CD4-positive, alpha-beta T cell treated with Interleukin-2 at 100 ng/mL for 4 hours (primary cell): ENCODE measurements at places on chromosomes 16 and 17.

DNA sequence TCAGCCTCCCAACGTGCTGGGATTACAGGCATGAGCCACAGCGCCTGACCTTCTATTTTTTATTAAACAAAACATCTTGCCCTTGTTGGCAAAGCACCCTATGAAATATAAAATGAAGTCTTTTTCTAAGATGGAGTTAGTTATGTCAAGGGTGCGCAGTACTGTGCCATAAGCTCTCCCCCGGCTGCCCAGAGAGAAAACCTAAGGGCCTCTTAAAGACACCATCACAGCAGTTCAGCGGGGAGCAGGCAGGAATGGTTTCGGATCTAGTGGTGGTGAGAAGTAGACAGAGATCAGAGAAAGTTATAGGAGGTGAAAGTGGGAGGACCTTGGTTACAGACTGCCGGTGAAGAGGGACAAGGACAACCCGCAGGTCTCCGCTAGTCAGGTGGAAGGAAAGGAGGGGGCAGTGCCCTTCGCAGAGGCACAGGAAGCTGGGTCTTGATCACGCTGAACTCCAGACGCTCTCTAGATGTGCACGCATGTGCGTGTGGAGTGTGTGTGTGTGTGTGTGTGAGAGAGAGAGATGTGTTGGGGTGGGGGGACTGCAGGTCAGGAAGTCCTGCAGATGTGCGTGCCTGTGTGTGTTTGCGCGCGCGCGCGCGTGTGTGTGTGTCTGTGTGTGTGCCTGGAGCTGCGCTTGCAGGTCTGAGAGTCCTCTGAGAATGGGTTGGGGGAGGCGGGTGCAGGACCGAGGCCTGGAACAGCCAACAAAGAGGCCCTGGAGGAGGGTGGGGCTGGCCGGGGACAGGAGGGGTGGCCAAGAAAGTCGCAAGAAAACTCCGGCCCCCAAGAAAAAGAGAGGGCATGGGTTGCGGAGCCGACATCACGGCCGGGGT is 748 bp upstream of the CMTM3 start:
- DNase-seq = peak; percentile 84

DNA sequence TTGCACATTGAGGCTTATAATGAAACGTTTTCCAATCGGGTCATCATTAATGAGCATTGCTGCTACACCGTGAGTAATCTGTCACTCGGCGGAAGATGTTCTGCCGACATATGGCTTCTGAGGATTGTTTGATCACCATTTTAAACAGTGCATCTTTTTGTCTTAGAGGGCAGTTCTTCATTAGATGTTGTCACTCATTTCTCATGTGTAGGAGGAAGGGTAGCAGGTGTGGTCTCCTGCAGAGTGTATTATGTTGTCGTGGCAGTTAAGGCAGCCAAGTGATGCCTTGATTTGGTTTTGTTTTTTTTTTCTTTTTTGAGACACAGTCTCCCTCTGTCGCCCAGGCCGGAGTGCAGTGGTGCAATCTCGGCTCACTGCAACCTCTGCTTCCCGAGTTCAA is 50.5 kb downstream of the SEC14L1 start:
- no peak for DNase-seq

GRCh38 chr17:48671697-48672171 is 45.6 kb upstream of the HOXB9 start:
- peak; percentile 71 for DNase-seq

DNA sequence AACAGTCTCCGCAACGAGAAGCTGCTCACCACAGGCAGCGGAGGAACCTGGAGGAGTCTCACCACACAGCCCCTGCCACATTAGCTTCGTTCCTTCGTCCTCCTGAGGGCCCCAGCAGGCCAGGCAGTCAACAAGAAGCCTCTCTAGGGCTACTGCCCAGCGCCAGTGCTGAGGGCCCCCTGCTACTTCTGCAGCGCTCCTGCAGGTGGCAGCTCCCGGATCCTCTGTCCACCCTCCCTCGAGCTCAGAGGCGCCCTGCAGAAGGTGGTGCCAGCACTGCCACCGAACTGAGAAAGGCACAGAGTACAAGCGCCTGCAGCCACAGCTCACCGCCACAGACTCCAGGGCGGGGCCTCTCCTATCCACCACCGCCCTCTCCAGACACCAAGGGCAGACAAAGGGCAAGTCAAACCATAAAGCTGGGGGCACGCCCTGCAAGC is 27.3 kb downstream of the KDM8 start:
- DNase-seq = peak; percentile 87

DNA sequence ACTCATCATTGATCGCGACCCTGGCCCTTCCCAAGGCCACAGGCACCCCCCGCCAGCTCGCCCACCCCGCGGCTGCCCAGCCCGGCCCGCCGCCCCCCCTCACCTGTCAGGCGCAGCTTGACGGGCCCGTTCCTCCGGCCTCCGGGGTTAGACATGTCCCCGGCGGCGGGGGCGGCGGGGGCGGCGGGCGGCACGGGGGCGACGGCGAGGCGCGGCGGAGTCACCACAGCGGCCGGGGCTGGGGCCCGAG is 456 bp downstream of the SMURF2 start:
- no peak for DNase-seq
